IPS DF 6.9 (cell line): ENCODE measurements at places on chromosomes 2 and 18.

- DNase-seq, result no peak
Measured at GRCh38 chr2:60352491-60353405, 200.7 kb downstream of the BCL11A start.

GRCh38 chr18:12741351-12741750, 38.5 kb downstream of the PSMG2 start:
- DNase-seq, result no peak

GRCh38 chr2:96091141-96091710, 25.1 kb downstream of the ADRA2B start:
- no peak for DNase-seq

- peak; percentile 87 for DNase-seq
Measured at GRCh38 chr2:105102963-105103421, 65.1 kb downstream of the MRPS9 start.

DNA sequence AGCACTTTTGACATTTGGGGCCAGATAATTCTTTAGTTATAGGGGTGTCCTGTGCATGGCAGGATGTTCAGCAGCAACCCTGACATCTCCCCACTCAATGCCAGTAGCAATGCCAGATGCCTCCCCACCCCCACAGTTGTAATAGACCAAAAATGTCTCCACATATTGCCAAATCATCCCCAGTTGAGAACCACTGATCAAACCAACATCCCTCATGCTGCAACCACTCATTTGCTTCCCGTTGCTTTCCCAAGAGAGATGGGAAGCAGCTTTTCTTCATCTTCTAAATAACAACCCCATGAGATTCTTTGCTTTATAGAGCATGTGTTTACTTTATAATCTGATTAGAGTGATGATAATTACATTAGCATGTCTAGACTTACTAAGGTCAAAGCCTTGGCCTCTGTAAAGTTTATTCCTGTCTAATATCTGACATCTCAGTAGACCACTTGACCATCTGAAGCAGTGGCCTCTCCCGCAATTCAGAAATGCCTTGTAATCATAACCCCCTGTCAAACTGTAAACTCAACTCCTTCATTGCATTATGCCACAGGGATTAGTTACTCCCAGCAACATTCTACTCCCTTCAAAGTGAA, 28.7 kb upstream of the C1D start:
- no peak for DNase-seq

- no peak for DNase-seq
Measured at GRCh38 chr2:169386722-169387121, 24.4 kb upstream of the LRP2 start.

DNA sequence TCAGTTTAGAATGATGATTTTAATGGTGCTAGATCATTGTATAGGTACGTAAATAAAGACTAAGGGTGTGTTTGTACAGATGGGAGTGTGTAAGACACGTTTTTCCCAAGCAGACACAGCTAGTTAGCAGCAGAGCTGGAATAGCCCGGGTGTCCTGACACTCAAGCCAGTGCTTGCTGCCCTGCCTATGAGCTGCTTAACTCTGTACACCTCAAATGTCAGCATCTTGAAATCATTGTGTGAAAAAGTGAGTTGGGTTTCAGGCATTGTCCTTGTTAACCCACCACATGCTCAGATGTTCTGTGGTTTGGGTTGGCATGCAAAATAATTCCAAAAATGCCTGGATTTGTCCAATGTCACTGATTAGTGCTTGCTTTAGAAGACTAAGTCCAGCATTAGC, 13.0 kb upstream of the TET3 start:
- DNase-seq, result no peak

DNA sequence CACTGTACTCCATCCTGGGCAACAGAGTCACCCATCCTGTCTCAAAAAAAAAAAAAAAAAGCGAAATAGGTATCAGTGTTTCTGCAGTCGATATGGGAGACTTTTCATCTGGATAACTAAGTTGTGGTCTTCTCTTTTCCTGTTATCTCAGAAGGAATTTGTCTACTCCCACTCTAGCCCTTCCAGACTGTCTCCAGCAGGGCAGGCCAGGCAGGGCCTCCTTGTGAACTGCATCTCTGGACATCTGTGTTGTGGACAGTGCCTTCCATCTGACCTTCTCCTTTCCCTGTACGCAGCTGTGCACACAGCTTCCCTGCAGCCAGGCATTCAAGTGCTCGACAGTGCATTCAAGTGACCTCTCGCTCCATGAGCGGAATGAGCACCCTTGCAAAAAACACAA, 110.2 kb downstream of the CABLES1 start:
- DNase-seq, result no peak

- no peak for DNase-seq
Measured at GRCh38 chr2:222653280-222653679, 2.6 kb downstream of the FARSB start.

GRCh38 chr2:129796801-129797488, 182.5 kb upstream of the RAB6C start:
- DNase-seq, result no peak

GRCh38 chr2:128306081-128306930, 12.4 kb downstream of the HS6ST1 start:
- DNase-seq, result no peak
